ENCODE measurements at places on chromosomes 2 and 18. TPM values are rescaled to one million over a fixed set of nuclear protein-coding genes. Genes with fewer than 3 reads are reported as not detected.

The SIX2 gene
- total RNA-seq: 0.65 TPM

The TACR1 gene
- total RNA-seq: 0.49 TPM

The FBLN7 gene
- 1.3 TPM for total RNA-seq

The CFLAR gene
- total RNA-seq: 135 TPM

The RALB gene
- total RNA-seq: 40.8 TPM

The RANBP2 gene
- total RNA-seq: 77.2 TPM

The CD302 gene
- 27.4 TPM for total RNA-seq

The TMEM163 gene
- total RNA-seq: 0.12 TPM

The SLC19A3 gene
- total RNA-seq: not detected

The GRP gene
- not detected for total RNA-seq

The HTRA2 gene
- 41.3 TPM for total RNA-seq

The RPL37A gene
- 595 TPM for total RNA-seq

The IL1F10 gene
- total RNA-seq: not detected

The ANKRD62 gene
- total RNA-seq: not detected

The DSG1 gene
- not detected for total RNA-seq

The RAPGEF4 gene
- total RNA-seq: 0.61 TPM

The C2orf66 gene
- under 0.01 TPM for total RNA-seq

The RAB6C gene
- not detected for total RNA-seq

The AP1S3 gene
- 3.5 TPM for total RNA-seq

The OR6B3 gene
- total RNA-seq: not detected

The KLHL14 gene
- 0.16 TPM for total RNA-seq

The TTC27 gene
- total RNA-seq: 20.4 TPM

The FKBP7 gene
- total RNA-seq: 25.5 TPM

The TAF1B gene
- total RNA-seq: 24.2 TPM

The MC2R gene
- not detected for total RNA-seq

The CAPN14 gene
- total RNA-seq: 0.32 TPM
